Pancreas (tissue), 10 donors: ENCODE measurements at places on chromosomes 1 and 21. TPM values are rescaled to one million over a fixed set of nuclear protein-coding genes. Genes with fewer than 3 reads are reported as not detected.

DNA sequence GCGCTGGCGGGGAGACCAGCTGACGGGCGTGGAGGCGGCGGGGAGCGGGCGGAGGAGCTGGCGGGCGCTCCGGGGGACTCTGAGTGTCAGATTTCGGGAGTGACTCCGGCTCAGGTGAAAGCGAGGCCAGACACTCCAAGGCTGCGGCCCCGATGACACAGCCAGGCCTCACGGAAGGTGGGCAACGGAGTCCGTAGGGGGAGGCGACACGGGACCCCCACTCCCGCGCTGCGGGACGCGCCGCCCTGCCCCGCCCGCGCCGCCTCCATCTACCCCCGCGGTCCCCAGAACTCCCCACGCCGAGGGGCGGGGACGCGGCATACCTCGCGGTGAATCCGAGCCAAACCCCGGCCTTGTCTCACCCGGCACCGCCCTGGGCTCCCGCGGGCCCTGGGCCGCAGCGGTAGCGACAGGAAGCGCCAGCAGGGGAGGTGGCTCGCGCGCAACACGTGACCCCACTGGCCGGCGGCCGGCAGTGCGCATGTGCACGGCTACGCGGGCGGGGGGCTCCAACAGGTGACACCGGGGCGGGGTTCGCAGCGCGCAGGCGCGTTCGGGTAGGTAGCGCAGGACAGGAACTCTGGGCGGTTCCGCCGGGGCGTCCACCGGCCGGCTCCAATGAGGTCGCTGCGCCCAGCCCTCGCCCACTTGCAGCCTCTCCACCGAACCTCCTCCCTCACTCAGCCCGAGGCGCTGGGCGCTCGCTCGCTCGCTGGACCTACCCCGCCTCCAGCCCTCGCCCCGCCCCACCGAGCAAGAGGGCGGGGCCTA is at the start of gene CC2D1B:
CC2D1B (minus strand) TSS at position 460 of the 771 bp plus-strand sequence. CDS start 1,585 bp downstream, outside the sequence.
- no peaks in the 10 kb centered on the region for H3K27me3 ChIP-seq
- DNase-seq, result peak; percentile 100
- peak within 1 kb of the TSS; percentile 95 for H3K4me3 ChIP-seq
- peak within 1 kb of the TSS; percentile 92 for H3K27ac ChIP-seq
- H3K36me3 ChIP-seq, result peaks cover 4% of the 10 kb centered on the region

- DNase-seq, result no peak
- no peaks in the 10 kb centered on the region for H3K27me3 ChIP-seq
- H3K36me3 ChIP-seq, result no peaks in the 10 kb centered on the region
- H3K4me3 ChIP-seq, result no peak overlapping the region
These were observed 164.7 kb downstream of the LTN1 start for GRCh38 chr21:28828021-28828420.

Gene ASPM
- under 0.01 TPM for total RNA-seq

Gene DNAI4
- total RNA-seq, result 6.7 TPM

Gene KRTAP6-2
- not detected for total RNA-seq

- H3K36me3 ChIP-seq, result no peaks in the 10 kb centered on the region
- DNase-seq, result no peak
- no peak overlapping the region for H3K4me3 ChIP-seq
- H3K27me3 ChIP-seq, result no peaks in the 10 kb centered on the region
- H3K27ac ChIP-seq, result no peak overlapping the region
- H3K4me1 ChIP-seq, result no peaks in the 10 kb centered on the region
These were observed 417.6 kb downstream of the NPHP4 start for GRCh38 chr1:5574641-5575040.

GRCh38 chr1:36352910-36353878 is 29.7 kb upstream of the EVA1B start:
- DNase-seq, result no peak
- H3K27me3 ChIP-seq, result no peaks in the 10 kb centered on the region
- no peak overlapping the region for H3K4me3 ChIP-seq
- H3K36me3 ChIP-seq, result peaks cover 7% of the 10 kb centered on the region
- no peak overlapping the region for H3K27ac ChIP-seq
- H3K4me1 ChIP-seq, result no peaks in the 10 kb centered on the region

Gene CROCC
- total RNA-seq, result 8.1 TPM

- DNase-seq, result no peak
- H3K27me3 ChIP-seq, result no peaks in the 10 kb centered on the region
- no peak overlapping the region for H3K27ac ChIP-seq
- H3K4me3 ChIP-seq, result no peak overlapping the region
- no peaks in the 10 kb centered on the region for H3K36me3 ChIP-seq
These were observed 153.2 kb downstream of the LRIG2 start for GRCh38 chr1:113226148-113226547.

DNA sequence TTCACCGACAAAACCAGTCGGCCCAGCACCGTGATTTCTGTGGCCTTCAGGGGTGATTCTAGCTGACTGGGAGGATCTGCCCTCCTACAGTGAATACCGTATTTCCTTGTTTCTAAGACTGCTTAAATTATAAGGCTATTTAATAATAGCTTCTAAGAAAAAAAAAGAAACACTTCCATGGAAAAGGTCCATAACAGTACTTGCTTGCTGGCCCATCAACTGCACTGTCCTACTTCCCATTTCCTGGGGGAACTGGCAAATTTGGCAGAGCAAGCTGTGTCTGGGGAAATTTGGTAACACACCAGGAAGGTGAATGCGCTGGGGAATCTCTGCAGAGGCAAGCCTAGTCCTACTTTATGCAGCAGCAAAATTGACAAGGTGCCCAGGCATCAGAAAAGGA is 214.0 kb downstream of the ZNF326 start:
- H3K4me3 ChIP-seq, result no peak overlapping the region
- no peak for DNase-seq
- H3K4me1 ChIP-seq, result no peaks in the 10 kb centered on the region

DNA sequence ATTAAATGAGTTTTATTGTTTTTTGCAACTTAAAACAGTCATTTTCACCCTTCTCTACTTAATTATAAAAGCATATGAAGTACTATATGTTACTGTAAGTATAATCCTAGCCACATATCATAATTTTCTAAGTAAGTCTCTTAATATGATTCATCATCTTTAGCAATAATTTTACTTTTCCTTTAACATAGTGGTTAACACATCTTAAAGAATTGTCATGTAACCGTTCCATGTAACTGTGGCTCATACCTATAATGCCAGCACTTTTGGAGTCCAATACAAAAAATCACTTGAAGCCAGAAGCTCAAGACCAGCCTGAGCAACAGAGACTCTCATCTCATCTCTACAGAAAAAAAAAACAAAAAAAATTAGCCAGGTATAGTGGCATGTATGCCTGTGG is 260.6 kb upstream of the DUSP10 start:
- H3K4me3 ChIP-seq, result no peak overlapping the region
- H3K27me3 ChIP-seq, result no peaks in the 10 kb centered on the region
- no peak for DNase-seq
- no peaks in the 10 kb centered on the region for H3K36me3 ChIP-seq
- no peaks in the 10 kb centered on the region for H3K4me1 ChIP-seq

Gene WNT2B
- total RNA-seq, result 0.91 TPM

DNA sequence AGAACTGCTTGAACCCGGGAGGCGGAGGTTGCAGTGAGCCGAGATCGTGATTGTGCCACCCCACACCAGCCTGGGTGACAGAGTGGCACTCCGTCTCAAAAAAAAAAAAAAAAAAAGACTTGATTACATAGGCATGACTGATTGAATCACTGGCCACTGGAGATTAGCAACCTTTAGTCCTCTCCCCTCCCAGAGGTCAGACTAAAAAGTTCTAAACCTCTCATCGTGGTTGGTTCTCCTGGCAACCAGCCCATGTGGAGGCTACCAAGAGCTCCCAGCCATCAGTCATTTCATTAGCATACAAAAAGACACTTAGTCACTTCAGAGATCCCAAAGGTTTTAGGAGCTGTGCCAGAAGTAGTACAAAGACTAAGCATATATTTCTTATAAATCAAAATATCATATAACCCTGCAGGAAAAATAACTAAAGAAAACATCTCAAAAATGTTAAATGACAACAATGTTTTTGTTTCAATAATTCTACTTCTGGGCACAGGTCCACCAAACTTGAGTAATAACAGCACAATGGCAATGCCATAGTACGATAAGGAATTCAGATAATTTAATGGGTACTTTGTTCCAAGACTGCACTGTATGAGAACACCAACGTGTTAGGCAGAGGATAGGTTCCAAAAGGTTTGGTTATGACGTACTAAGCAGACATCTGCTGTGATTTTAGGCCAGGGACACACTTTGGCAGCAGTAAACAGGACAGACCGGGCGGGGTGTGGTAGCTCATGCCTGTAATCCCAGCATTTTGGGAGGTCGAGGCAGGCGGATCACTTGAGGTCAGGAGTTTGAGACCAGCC is 18.1 kb downstream of the USP48 start:
- H3K4me1 ChIP-seq, result peaks cover 16% of the 10 kb centered on the region
- no peak for DNase-seq
- H3K4me3 ChIP-seq, result no peak overlapping the region
- H3K27ac ChIP-seq, result peak overlapping the region; percentile 26

GRCh38 chr1:118204105-118204504 is 19.1 kb upstream of the SPAG17 start:
- H3K27ac ChIP-seq, result no peak overlapping the region
- no peak overlapping the region for H3K4me3 ChIP-seq
- DNase-seq, result no peak
- H3K4me1 ChIP-seq, result no peaks in the 10 kb centered on the region
- H3K36me3 ChIP-seq, result no peaks in the 10 kb centered on the region

DNA sequence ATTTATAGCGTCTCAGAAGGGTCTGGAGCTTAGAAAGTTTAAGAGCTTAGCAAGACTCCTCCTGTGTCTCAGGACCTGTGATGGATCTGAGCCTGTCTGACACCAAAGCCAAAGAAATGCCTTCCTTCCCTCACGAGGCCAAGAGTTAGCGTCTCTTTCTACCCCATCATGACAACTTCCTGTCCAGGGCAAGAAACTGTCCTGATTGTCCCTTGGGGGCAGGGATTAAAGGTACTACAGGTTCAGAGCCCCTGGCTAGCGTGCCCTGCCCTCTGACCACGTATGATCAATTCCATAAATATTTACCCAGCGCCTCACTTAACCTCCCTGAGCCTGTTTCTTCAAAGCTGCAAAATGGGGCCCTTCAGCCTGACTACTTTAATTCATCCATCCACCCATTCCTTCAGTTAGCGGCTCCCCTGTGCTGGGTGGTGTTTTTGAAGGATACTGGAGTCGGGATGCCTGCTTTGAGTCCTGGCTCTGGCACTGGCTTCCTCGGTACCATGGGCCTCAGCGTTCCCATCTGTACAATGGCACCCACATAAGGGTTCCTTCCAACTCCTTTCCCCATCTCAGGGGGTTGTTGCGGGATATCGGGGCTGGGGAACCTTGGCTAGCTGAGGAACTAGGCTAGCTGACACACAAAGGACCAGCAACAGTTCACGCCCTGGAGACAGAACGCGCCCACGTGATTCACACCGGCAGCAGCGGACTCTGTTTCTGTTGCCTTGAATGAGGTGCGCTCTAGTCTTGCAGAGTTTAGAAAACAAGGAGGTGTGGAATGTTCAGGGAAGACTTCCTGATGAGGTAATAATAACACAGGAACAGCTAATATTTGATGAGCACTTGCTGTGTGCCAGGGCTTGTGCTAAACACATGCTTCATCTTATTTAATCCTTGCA is 23.0 kb upstream of the EPHA2 start:
- no peaks in the 10 kb centered on the region for H3K36me3 ChIP-seq
- no peaks in the 10 kb centered on the region for H3K27me3 ChIP-seq
- peaks cover 22% of the 10 kb centered on the region for H3K4me1 ChIP-seq
- peak overlapping the region; percentile 69 for H3K27ac ChIP-seq
- no peak for DNase-seq

Gene EIF2D
- 25.6 TPM for total RNA-seq

DNA sequence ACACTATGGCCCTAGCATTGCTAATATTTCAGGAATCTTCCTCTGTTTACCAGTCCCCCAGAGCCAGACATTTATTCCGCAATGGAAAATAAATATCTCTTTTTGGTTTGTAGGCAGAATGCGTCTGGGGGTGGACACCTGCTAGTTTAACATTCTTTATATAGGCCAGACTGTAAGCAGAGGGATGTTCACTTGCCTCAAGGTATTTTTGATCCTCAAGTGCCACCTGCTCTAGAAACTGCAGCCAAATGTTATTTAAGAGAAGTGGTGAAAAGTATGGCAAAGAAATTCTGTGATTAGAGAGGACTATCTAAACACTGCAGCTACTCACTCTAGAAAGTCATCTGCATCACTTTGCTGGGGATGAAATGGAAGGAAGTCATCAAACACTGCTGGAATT is 164.7 kb downstream of the NEGR1 start:
- no peaks in the 10 kb centered on the region for H3K36me3 ChIP-seq
- H3K4me3 ChIP-seq, result no peak overlapping the region
- no peaks in the 10 kb centered on the region for H3K27me3 ChIP-seq
- H3K27ac ChIP-seq, result no peak overlapping the region
- DNase-seq, result no peak

DNA sequence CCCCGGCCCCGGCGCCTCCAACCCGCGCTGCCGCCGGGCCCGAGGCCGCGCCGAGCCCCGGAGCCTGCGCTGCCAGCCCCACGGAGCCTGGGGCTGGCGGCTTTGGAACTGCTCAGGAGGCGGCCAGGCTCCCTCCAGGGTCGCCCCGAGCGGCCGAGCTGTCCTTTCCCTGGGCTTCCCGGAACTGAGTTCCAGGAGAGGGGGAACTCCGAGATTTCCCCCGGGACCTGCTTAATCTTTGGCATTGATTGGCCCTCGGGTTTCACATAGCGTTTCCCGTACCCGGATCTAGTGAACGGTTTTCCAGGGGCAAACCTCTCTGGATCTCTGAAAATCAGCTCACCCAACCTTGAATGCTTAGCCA is 504 bp downstream of the H6PD start:
- H3K4me3 ChIP-seq, result peak overlapping the region; percentile 29
- DNase-seq, result no peak
- peak overlapping the region; percentile 79 for H3K27ac ChIP-seq
- peaks cover 19% of the 10 kb centered on the region for H3K4me1 ChIP-seq
- H3K36me3 ChIP-seq, result no peaks in the 10 kb centered on the region
- H3K27me3 ChIP-seq, result no peaks in the 10 kb centered on the region

DNA sequence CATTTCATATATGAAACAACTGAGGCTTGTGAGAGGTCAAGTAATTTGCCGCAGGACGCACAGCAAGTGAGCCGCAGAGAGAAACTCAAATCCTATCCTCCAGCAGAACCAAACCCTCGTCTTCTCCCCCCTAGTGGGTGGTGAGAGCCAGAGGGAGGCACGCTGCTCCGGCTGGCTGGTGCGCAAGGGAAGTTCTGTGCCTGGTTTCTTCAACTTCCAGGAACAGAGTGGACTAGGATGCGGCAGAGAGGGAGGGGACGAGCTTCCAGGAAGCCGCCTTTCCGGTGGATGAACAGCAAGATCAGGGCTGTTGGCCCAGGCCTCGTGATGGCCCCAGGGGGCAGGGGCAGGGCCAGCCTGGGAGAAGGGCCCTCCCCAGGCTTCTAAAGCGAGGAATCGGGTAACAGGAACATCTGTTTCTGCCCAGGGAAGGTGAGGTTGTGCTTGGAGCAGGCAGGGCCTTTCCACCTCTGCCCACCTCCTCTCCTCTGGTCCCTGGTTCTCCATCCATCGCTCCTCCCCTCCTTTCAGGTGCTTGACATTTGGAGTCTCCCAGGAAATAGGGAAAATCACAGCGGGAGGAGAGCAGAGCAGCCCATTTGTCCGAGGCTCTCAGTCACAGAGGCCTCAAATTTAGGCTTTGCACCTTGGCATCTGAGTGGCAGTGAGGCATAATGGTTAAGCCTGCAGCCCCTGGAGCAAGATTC is 16.8 kb upstream of the PDIK1L start:
- no peak overlapping the region for H3K4me3 ChIP-seq
- H3K27ac ChIP-seq, result no peak overlapping the region
- DNase-seq, result peak; percentile 23
- H3K27me3 ChIP-seq, result no peaks in the 10 kb centered on the region
- peaks cover 14% of the 10 kb centered on the region for H3K4me1 ChIP-seq
